Amygdala (tissue), 56 donors: ENCODE measurements at places on chromosomes 11 and 22.

- DNase-seq, result no peak
Measured at GRCh38 chr22:20272174-20272573, 4.1 kb upstream of the RTN4R start.

DNA sequence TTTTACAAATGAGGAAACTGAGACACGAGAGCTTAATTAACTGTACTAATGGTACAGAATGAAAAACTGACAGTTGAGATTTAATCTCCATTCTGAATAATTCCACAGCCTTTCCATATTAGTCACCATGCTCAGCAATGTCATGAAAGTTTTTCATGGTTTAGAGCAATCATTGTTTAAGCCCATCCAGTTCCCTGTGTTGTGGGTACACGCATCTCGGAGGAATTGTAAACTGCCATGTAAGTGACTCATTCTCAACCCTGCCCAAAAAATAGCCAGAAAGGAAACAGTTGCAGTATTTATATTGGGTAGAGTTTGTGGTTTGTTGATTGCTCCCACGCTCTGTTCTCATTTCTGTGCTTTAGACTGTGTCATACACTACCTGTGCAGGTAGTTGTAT, 1790.8 kb downstream of the LRRC4C start:
- no peak for DNase-seq

- no peak for DNase-seq
Measured at GRCh38 chr22:31937341-31937740, 7.0 kb upstream of the YWHAH start.

- DNase-seq, result no peak
Measured at GRCh38 chr11:5291207-5291838, 10.4 kb downstream of the OR51B4 start.

GRCh38 chr11:45050111-45050510, 96.3 kb upstream of the PRDM11 start:
- no peak for DNase-seq

- DNase-seq, result no peak
Measured at GRCh38 chr11:116930177-116930576, 92.8 kb upstream of the APOA1 start.

- no peak for DNase-seq
Measured at GRCh38 chr11:35641171-35641897, 21.2 kb upstream of the TRIM44 start.

DNA sequence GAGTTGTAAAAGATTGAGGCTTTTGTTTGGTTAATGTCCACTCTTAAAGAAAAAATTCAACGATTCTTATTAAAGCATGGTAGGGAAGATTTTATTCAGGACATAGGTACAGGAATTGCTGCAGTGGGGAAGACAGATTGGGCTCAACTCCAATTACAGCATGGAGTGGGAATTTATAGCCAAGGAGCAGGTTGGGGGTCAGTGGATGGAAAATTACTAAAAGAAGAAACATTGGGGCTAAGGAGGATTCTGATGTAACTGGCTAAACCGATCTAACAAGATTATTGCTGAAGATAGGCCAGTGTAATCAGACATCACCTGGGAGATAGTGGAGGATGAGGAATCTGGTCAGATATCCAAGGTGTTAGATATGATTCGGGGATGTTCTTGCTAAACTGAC, 97.4 kb downstream of the FAR1 start:
- no peak for DNase-seq

DNA sequence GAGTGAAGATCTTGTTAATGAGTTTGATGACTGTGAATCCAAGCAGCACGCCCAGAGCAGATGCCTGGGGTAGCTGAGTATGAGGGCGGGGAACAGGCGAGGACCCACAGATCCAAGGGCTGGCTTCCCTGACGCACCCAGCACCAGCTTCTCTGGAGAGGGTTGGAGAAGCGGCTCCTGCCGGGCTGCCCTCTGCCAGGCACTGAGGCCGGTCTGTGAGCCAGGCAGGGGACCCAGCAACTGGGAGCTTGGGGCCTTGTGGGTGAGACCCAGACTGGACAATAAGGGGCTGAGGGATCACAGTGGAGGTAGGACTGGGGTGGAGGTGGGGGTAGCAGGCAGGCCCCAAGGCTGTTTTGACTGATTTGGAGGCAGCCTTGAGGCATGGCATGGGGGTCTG, 8.6 kb upstream of the SYT12 start:
- DNase-seq, result no peak

- no peak for DNase-seq
Measured at GRCh38 chr11:132186699-132187098, 816.3 kb downstream of the NTM start.

DNA sequence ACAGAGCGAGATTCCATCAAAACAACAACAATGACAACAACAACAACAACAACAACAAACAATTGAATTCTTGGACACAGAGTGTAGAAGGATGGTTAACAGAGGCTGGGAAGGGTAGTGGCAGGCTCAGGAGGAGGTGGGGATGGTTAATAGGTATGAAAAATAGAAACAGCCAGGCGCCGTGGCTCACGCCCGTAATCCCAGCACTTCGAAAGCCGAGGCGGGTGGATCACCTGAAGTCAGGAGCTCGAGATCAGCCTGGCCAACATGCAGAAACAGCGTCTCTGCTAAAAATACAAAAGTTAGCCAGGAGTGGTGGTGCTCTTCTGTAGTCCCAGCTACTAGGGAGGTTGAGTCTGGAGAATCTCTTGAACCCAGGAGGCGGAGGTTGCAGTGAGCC, 122.9 kb upstream of the GRIA4 start:
- no peak for DNase-seq

DNA sequence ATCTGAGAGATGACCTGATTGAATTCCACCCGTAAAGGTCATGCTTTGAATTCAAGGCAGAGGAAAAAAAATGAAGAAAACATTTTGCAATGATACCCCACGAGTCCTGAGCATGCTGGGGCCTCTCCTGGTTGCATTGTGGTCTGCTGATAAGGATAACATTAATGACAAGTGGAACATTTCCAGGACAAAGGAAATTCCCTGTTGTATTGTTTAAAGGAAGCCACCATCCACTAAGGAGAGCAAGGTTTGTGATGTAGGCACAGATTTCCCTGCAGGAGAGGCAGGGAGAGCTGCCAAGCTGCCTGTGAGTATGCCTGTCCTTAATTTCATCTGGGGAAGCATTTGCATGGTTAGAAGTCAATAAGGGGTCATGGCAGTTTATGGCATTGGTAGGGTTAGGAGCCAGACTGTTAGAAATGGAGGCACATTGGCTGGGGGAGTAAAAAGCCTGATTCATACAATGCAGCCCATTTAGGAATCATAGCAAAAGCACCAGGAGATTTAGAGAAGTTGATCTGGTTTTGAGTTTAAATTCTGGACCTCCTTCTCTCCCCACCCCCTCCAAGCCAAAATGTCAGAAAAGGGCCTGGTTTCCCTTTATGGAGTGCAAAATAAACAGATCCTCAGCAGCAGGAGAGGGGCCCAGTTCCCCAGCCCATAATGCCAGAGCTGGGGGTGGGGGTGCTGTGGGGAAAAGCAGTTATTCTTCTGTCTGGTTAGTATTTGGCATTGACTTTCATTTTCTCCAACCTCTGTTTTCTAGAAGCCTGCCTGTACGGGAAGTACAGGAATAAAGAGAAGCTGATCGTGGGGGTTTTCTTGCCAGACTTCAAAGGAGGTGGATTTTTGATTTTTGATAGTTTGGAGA, 22.1 kb downstream of the FLI1 start:
- DNase-seq, result no peak

- DNase-seq, result no peak
Measured at GRCh38 chr22:26374391-26375026, 54.6 kb upstream of the ASPHD2 start.

DNA sequence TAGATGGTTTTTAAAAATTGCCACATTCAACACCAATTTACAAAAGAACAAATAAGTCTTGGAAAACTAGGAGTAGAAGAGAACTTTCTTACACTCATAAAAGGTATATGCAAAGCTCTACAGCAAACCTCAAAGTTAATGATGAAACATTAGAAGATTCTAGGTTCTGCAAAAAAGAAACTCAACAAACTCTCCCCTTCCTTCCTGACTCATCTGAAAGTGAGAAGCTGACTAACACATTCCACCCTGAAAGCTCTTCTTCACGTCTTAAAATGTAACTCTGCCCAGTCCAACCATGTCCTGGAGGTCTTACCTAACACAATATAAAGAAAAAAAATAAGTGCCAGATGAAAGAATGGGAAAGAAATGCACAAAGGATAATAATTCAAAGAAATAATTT, 218.9 kb upstream of the ISX start:
- no peak for DNase-seq

DNA sequence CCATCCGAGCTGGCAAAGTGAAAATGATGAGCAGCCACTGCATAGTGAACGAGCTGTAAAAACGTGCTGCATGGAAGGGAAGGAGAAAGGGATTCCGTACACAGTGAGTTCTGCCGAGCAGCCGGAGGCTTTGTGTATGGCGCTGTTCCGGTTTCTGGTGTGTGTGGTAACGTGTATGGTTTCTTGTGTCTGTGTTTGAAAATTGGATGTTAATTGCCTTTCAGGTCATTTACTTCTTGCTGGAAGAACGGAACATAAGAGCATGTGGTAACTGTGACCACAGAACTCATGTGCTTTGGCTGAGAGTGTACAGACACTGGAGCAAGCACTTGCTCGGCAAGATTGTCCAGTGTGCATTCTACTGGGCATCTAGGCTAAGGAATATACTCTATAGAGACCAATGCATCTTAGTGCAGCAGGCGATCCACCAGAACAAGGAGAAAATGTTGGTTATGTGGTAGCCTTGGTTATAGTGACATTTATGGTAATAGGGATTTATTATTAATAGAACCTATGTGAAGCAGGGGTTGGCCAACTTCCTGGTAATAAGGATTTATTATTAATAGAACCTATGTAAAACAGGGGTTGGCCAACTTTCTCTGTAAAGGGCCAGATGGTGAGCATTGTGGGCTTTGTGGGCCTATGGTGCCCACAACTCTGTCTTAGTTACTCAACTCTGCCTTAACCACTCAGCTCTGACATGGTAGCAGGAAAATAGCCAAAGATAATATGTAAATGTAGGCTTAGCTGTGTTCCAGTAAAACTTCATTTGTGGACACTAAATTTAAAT, 49.2 kb downstream of the GRAMD1B start:
- no peak for DNase-seq

GRCh38 chr11:125553357-125553756, 15.9 kb upstream of the EI24 start:
- no peak for DNase-seq

DNA sequence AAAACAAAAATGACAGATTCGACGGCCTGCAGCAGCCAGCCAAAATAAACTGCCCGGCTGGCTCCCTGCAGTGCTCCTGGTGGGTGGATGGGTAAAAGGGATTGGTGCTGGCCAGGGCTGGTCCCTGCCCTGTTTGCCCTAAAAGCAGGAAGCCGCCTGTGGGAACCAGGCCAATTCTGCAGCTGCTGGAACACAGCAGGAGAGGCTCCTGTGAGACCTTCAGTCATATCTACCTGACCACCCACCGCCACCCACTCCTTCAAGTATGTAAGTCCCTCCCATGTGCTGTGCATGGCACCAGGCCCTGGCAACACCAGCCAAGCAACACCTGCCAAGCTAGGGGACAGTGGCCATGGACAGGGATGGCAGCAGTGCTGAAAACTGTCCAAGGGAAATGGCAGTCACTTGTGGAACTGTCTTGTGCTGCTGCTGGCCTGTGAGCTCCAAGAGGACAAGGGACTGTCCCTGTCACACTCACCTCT, 48.7 kb upstream of the ARFGAP3 start:
- DNase-seq, result no peak

GRCh38 chr11:115078461-115079438, 400.4 kb downstream of the NXPE2 start:
- no peak for DNase-seq

DNA sequence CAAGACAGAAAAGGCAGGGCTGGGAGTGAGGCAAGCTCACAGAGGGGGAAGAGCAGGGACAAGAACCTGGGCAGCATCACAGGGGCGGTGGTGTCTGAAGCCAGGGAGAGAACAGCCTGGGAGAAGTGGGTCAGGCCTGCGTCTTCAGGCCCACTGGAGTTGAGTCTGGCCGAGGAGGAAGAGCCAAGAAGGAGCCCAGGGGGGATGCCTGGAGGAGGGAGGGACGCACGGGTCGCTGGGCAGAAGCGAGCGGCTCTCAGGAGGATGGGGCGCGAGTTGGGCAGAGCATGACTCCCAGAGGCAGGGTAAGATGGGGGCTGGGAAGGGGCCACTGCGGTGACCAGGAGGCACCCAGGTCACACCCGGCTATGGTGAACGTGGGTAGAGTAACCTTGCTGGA, 18.5 kb downstream of the LRFN4 start:
- DNase-seq, result no peak

DNA sequence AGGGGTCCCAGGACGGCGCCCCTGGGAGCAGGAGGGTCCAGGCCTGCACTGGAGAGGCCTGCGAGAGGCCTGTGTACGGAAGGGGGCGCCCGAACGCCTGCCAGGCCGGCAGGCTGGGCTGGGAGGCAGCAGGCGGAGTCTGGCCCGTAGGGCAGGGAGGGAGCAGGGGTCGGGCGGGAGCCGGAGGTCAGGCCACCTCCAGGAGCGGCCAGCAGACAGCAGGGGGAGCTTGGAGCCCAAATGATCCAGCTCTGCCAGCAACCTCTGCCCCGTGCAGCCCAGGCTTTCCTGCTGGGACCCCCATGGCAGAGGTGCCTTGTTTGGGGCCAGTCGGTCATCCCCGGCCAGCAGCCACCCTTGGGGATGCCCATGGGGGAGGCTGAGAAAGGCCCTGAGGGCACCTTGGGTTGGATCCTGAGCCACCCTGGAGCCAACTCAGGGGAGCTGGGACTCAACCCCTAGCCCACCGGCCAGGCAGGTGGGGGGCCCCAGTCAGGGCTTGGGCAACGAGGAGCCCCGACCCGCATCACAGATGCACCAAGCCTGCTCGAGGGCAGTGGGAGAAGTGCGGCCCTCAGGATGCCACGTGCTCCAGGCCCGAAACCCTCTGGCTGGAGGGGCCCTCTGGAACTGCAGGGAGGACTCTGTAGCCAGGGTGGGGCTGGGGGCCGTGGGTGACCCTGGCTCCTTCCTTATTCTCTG, 9.6 kb upstream of the SYT8 start:
- DNase-seq, result no peak

DNA sequence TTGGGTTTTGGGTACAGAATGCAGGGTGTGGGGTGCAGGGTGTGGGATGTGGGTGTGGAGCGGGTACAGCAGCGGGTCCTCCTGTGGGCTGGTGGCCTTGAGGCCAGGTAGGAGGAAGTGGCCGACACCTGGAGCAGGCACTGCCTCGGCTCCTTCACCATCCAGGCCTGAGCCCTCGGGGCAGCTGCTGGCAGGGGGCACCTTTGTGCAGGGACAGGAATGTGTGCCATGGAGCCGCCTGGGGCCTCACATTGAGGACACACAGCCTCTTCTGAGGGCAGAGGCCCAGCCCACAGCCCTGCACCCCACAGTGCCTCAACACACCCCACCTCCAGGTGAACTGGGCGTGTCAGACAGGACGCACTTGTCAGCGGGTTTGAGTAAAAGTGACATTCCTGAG, 984.0 kb downstream of the BRD1 start:
- DNase-seq, result no peak
